Sigmoid colon (tissue), 7 donors: ENCODE measurements at places on chromosomes 12 and 14. TPM values are rescaled to one million over a fixed set of nuclear protein-coding genes. Genes with fewer than 3 reads are reported as not detected.

- DNase-seq: no peak
These were observed 23.6 kb upstream of the RDH16 start for GRCh38 chr12:56980941-56981530.

DNA sequence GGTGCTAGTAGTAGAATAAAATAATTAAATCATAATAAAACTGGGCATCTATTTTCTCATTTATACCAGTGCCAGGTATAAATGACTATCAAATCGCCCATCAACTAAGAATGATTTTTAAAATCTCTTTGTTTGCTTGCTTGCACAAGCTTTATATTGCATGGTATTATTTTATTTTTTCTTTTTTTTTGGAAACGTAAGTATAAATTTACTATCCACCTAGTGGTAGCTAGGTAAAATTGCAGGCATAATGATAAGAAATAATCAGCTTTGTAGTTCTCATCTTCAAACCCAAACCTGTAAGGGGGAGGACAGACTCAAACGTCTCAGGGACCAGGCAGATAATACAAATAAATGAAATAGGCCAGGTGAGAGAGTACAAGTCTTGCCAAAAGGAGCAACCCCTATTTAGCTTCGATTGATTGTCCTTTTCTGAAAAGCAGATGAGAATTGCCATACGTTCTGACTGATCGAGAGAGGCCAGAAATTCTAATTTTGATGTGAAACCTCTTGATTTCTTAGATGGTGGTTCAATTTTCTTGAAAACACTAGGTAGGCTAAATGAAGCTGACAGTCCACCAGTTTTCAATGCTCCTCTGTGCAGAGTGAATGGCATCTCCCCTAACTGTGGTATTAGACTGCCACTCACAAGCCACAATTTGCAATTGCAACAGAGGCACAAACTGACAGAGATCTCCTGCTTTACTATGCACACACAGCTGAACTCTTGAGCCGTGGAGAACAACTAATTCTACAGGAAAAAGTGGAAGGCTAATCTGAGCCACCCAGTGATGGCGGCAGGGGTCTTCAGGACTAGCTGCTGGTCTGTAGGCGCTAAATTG is 189.3 kb downstream of the DACT1 start:
- DNase-seq: no peak

DNA sequence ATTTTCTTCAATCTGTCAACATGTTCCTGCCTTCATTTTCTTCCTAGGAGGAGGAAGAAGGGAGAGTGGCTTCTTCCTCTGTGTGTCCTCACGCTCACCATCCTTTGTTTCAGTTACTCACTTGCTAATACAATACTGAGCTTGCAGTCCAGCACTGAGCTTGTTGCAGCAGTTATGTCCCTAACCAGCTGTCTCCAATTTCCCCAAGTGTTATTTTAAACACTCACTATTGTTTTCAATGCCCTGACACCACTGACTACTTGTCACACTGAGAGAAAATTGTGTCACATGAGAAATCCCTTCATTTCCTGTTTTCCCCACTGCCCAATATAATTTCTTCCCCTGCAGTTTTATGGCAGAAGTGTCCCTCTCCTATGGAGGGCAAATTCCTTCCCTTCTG is 53.4 kb downstream of the HSD17B6 start:
- no peak for DNase-seq

GRCh38 chr14:53793790-53794505 is 162.7 kb downstream of the BMP4 start:
- DNase-seq: peak; percentile 69

CACNA1C gene
- 213 TPM for total RNA-seq

DNA sequence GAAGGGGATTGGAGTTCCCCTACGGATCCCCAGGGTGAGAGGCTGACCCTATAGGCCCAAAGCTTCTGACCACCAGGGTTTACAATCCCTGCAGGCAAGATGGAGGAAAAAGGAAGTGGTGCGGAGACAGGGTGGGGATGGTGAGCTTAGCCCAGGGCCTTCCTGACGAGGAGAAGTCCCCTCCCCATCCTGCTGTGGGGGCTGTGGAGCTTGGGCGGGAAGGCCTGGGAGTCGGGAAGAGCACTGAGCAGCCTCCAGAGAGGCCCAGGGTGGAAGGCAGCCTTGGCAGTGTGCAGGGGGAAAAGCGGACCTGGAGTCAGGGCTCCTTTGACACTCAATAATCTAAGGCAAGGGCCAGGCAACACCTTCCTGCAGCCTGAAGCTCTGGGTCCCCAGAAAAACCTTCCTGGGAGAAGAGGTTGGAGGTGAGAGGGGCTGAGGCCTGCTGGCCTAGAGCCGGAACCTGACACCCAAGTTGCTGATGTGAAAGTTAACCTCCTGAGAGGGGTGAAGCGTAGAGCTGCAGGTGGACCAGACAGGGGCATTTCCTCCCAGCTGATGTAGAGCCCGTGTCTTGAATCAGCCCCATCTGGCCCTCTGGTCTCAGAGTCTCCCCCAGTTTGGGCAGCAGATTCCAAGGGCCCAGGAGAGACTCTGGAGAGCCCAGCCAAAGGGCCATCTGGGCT is 6.0 kb downstream of the HDAC7 start:
- no peak for DNase-seq

- DNase-seq: no peak
These were observed 35.1 kb downstream of the ARL1 start for GRCh38 chr12:101372431-101372830.

- no peak for DNase-seq
These were observed 63.4 kb downstream of the DACT1 start for GRCh38 chr14:58701156-58701555.

NTN4 gene
- total RNA-seq: 7.2 TPM

DNA sequence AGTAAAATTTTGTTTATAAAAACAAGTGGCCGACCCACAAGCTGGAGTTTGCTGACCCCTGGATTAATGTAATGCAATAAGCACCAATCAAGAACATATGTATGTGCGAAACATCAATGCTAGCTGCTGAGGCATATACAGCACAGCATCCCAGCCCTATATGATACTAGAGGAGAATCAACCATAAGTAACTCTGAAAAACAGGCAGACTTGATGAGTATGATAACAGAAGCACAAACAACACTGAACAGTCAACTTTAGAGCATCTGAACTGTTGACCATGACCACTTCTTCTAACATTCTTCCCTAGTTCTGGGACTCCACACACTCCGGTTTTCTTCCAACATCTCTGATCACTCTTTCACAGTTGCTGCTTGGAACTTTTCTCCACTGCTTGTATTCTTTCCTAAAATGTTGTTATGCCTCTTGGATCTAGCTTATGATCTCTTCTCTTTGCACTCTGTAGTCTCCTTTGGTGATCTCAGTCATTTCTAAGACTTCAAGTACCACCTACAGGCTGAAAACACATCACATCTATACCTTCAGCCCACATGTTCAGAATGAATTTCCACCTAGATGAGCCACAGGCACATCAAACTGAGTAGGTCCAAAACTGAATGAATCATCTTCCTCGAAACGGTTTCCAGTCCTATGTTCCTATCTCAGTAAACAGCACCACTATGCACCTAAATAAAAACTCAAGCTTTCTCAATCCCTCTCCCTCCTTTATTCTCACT is 57.2 kb downstream of the STXBP6 start:
- no peak for DNase-seq

- DNase-seq: no peak
These were observed 87.0 kb upstream of the EEA1 start for GRCh38 chr12:93015871-93016751.

DNA sequence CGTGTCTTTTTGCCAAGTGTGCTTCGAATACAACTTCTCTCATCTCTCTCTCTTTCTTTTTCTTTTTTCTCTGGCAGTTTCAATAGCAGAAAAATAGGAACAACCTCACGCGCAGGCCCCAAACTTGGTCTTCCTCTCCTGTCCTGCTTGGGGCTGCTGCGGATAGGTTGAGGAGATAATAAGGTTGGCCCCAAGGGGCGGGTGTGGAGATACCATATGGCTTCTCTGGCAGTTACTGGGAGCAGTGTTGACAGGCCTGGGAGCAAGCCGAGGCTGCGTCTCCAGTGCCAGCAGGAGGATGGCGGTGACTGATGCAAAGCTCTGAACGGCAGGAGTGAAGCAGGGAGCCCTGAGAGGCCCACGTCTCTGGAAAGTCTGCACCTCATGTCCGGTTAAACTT is 89.5 kb upstream of the MANSC4 start:
- DNase-seq: no peak

- peak; percentile 67 for DNase-seq
These were observed at the start of gene PRICKLE1 for GRCh38 chr12:42589465-42590329. TSS of gene PRICKLE1 (minus strand) at chr12:42589746. CDS start at chr12:42472516, 117,230 bp downstream.

- DNase-seq: no peak
These were observed 2.0 kb downstream of the PAX9 start for GRCh38 chr14:36663404-36664321.

GRCh38 chr14:62162998-62163589 is 400.9 kb downstream of the SNAPC1 start:
- DNase-seq: no peak

DNA sequence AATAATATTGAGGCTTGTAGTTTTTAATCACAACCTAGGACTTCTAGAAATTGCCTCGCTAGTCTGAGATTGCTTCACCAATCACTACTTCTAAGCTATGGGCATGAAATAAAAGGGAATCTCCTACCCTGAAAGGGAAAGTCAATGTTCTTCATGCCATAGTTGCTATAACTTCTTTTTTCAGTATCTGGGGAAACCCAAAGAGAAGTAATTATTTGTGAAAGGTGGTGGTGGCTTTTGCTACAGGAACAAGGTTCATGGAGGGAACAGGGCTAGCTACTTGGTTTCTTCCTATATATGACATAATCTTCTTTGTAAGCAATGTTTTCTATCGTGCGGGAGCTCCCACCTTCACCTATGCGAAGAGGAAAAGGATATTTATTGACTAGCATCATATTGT is 61.6 kb upstream of the DNM1L start:
- DNase-seq: no peak

DNA sequence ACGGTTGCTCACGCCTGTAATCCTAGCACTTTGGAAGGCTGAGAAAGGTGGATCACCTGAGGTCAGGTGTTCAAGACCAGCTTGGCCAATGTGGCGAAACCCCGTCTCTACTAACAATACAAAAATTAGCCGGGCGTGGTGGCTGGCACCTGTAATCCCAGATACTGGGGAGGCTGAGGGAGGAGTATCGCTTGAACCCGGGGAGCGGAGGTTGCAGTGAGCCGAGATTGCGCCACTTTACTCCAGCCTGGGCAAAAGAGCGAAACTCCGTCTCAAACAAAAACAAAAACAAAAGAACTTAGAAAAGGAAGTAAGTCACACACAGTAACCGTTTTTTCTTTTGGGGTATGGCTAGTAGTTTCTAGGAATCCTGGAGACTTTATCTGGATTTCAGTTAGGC is 1.7 kb upstream of the PALS1 start:
- DNase-seq: no peak

DNA sequence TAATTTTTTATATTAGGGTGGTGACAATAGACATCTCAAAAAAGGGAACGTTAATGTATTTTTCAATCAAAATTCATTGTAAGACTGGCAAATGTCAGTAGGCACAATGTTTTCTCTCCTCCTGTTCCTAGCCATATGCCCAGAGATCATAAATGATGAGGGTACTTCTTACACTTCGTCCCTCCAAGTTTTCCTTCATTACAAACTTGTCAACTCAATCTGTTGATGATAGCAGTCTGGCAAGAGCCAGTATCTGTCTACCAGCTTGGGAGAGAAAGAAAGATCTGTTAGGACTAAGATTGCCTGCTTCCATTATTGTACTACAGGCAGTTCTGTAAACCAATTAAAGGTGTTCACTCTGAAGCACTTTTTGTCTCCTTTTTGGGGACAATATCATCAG is 130.9 kb upstream of the DAAM1 start:
- DNase-seq: no peak

GRCh38 chr14:90897022-90897421 is 80.8 kb upstream of the TTC7B start:
- no peak for DNase-seq

- DNase-seq: no peak
These were observed 23.5 kb downstream of the FGF23 start for GRCh38 chr12:4356041-4356327.

GRCh38 chr12:53097564-53098353 is at the start of gene IGFBP6:
TSS of gene IGFBP6 (plus strand) at chr12:53097667. CDS start at chr12:53097718, 51 bp downstream.
- DNase-seq: peak; percentile 85

ADSS1 gene
- 2.0 TPM for total RNA-seq

GRCh38 chr14:64910847-64911495 is 3.3 kb upstream of the CHURC1 start:
- DNase-seq: no peak

GRCh38 chr14:55255979-55256378 is 15.2 kb upstream of the FBXO34 start:
- no peak for DNase-seq

GRCh38 chr12:114342656-114343055 is 63.3 kb downstream of the TBX5 start:
- no peak for DNase-seq

DYRK4 gene
- 63.5 TPM for total RNA-seq

GZMB gene
- 1.5 TPM for total RNA-seq

DNA sequence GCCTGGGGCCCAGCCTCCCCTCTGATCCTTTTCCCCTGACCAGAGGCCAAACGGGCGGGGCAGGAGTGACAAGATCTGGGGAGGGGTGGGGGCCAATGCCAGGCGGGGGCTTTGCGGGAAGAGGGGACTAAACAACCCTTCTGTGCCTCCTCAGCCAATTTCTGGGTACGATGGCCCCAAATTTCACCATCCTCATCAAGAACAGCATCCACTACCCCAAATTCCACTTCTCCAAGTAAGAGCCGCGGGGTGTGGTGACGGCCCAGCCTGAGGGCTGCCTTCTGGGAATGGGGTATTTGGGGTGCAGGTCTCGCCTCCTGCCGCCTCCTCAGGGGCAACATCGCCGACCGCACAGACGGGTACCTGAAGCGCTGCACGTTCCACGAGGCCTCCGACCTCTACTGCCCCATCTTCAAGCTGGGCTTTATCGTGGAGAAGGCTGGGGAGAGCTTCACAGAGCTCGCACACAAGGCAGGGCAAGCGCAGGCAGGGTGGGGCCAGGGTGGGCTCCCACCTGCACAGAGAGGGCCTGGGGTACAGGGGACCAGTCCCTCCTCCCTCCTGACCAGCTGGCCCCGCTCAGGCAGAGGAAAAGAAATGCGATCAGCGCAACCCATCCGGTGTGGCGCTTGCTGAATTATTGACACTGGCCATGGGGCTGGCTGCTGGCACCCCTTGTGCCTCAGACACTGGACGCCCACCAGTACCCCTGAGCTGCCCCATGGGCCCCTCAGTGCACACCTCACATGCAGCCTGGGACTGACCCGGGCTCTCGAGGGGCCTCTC is 1.7 kb downstream of the P2RX2 start:
- DNase-seq: no peak

ABCD2 gene
- total RNA-seq: 0.49 TPM

DNA sequence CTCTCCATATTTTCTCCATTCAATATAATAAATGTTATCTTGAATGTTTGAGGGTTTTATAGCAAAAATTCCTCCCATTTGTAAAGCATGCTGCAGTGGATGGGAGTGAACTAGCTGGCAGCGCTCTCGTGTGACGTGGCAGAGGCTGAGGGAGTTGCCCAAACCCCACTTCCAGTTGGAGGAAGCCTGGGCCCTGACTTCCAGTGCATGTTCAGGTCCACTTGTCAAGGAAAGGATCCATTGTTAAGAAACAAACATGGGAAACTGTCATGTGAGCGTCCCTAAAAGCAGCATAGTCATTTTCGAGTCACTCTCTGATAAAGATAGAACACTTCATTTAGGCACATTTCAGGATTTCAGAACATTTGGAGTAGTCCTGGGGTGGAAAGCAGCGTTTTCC is 116.6 kb downstream of the SLC25A47 start:
- no peak for DNase-seq

KRT86 gene
- total RNA-seq: not detected

FOS gene
- total RNA-seq: 500 TPM

PTPRO gene
- total RNA-seq: 1.1 TPM

- DNase-seq: no peak
These were observed 19.0 kb upstream of the HNF1A start for GRCh38 chr12:120959111-120959878.

CLEC14A gene
- 9.5 TPM for total RNA-seq
